ENCODE measurements at places on chromosomes 4 and X.
A peak's percentile ranks its signal among the peaks of the same experiment; 100 is the strongest.

- DNase-seq, result no peak
Observed at GRCh38 chr4:183182873-183183725, 84.0 kb downstream of the WWC2 start.

GRCh38 chr4:169114341-169114974 is 104.4 kb upstream of the CBR4 start:
- DNase-seq, result no peak

DNA sequence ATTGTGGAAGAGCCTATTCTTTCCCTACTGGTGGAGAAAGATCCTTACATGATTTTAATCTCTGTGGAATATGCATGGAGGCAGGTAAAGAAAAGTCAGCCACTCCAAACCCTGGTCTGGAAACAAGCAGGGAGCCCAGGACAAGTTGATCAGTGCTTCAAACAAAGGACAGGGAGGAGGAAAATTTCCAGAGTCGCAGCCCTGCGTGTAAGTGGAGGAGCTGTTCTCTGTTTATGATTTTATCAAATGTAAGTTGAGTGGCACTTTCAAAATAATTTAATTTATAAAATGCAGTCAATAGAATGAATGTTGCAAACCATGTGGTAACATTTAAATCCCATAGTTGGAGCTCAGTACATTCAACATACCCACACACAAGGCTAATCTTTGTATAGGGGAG is 57.0 kb downstream of the SLC34A2 start:
- no peak for DNase-seq

DNA sequence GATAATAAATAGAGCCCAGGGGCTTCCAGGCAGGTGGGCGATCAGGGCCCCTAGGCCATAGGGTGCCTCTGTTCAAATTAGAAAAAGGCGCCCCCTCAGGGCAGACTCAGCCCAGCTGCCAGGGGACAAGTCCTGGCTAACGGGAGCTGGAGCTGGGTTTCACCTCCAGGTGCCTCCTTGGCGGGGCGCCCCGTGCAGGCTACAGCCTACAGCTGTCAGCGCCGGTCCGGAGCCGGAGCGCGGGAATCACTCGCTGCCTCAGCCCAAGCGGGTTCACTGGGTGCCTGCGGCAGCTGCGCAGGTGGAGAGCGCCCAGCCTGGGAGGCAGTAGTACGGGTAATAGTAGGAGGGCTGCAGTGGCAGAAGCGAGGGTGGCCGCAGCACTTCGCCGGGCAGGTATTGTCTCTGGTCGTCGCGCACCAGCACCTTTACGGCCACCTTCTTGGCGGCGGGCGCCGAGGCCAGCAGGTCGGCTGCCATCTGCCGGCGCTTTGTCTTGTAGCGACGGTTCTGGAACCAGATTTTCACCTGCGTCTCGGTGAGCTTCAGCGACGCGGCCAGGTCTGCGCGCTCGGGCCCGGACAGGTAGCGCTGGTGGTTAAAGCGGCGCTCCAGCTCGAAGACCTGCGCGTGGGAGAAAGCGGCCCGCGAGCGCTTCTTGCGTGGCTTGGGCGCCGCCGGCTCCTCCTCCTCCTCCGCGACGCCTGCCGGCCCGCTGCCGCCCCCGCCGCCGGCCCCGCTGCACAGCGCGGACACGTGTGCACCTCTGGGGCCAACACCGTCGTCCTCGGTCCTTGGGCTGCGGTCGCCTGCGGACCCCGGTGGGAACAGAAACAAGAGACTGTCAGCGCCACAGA is 2.4 kb downstream of the NKX3-2 start:
- no peak for DNase-seq

DNA sequence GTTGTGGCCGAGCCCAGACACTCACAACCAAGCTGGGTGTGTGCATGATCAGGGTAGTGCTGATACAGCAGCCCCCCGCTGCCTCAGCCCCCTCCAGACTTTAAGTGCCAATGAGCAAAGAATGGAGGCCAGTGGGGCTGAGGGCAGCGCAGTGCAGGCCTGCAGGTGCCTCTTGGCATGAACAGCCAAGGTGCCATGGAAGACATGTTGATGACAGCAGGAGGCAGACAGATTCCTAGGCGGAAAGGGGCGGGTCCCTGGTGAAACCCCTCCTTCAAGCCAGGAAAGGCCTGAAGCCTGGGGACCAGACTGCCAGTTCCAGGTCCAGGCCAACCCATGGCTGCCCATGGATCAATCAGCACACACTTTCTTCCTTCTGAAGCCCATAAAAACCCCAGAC is 253.3 kb upstream of the ETNPPL start:
- DNase-seq, result no peak

- DNase-seq, result no peak
Observed at GRCh38 chr4:47855350-47855749, 17.5 kb upstream of the CORIN start.

DNA sequence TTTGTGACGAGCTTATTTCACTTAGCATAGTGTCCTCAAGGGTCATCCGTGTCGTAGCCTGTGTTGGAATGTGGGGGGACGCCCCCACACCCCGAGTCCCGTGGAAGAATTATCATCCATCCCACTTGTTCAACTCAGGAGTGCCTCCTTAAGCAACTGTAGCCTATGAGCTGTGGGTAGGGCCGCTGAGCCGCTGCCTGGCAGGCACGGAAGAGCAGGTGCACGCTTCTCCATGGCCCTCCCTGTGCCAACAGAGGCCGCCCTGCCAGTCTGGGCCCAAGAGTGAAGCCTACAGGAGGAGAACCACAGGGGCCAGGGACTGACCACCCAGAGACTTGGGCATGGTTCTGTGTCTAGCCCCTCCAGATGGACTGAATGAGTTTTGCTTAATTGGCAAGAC is 2.3 kb upstream of the RGS12 start:
- DNase-seq, result no peak

- no peak for DNase-seq
Observed at GRCh38 chrX:123450222-123450621, 266.1 kb downstream of the GRIA3 start.

GRCh38 chr4:139582044-139582443 is 26.0 kb upstream of the SETD7 start:
- no peak for DNase-seq

DNA sequence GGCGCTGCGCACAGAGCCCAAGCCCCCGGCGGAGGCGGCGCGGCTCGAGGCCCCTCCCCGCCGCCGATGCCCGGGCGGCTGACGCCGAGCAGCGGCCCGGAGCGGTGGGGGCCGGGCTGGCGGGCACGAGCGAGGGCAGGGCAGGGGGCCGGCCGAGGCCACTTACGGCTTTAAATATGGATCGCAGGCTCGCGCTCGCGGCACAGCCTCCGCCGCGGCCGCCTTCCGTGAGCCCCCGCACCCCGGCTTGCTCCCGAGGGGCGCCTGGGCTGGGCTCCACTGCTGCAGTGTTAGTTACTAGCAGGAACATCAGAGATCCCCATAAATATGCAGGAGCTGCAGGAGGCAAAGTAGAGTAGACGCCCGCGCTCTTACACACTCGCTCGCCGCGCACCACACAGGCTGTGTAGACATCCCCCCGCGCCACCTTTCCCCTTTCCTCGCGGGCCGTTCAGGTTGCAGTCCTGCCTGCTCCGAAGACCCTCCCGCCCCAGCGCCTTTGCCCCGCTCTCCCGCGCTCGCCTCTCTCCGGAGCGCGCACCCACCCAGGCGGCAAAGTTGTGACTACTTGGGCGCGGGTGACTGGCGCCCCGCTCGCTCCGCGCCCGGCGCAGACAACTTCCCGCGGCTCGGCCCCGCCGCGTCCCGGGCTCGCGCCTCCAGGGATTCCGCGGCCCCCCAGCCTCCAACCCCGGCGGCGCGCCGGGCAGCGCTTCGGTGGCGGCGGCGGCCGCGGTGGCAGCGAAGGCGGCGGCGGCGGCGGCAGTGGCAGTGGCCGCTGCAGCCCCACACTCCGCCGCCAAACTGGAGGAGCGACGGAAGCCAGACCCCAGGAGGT is 152.0 kb upstream of the SLC4A4 start:
- DNase-seq, result peak; percentile 29

- DNase-seq, result no peak
Observed at GRCh38 chr4:123812066-123812390, 415.4 kb downstream of the SPRY1 start.

- no peak for DNase-seq
Observed at GRCh38 chr4:19213388-19213787, 1038.3 kb upstream of the SLIT2 start.

DNA sequence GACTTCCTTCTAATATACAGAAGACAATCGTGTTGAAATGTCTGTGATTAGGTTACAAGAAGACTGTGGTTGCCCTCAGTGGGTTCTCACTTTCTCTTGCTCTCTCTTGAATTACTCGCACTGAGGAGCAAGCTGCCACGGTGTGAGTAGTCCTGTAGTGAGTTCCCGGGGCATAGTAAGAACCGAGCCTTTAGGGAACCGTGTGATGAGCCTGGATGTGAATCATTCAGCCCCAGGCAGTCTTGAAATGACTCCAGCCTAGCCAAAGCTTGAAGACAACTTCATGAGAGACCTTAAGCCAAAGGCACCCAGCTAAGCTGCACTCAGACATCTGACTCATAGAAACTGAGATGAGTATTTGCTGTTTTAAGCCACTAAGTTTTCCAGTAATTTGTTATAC is 292.7 kb downstream of the SPOCK3 start:
- no peak for DNase-seq

- no peak for DNase-seq
Observed at GRCh38 chrX:129310000-129310399, 213.3 kb downstream of the SMARCA1 start.

GRCh38 chrX:138954976-138955375 is 243.5 kb upstream of the FGF13 start:
- DNase-seq, result no peak

DNA sequence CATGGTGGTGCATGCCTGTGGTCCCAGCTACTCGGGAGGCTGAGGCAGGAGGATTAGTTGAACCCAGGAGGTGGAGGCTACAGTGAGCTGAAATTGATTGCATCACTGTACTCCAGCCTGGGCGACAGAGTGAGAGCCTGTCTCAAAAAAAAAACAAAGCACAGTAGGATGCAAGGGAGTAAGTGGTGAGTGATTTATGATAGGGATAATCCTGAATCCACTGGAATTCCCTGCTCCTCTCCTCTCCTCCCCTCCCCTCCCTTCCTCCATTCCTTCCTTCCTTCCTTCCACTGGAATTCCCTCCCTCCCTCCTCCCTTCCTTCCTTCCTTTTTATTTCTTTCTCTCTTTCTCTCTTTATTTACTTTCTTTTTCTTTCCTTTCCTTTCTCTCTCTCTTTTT is 40.9 kb upstream of the NKRF start:
- DNase-seq, result no peak

DNA sequence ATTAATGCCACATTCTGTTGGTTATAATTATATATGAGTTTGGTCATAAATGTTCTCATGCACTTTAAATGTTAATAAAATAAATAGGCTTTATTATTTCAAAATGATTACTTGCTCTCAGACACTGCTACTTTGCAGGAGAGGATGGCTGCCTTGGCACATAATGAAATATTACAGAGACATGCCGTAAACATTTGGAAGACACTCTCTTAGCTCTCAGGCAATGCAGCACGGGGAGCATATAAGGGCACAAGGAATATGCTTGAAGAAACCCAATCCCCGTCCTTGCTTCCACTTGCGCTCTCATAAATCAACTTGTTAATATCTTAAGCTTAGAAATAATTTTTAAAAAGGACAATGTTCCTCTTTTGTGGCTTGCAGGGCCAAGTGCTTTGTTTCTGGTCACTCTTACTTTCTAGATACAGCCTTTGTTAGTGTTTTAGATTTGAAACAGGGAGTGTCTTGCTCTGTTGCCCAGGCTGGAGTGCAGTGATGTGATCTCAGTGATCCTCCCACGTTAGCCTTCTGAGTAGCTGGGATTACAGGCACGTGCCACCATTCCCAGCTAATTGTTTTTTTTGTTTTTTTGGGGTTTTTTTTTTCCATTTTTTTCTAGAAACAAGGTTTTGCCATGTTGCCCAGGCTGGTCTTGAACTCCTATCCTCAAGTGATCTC is 445.0 kb downstream of the SPRY1 start:
- DNase-seq, result no peak

- no peak for DNase-seq
Observed at GRCh38 chrX:72057331-72057730, 74.4 kb downstream of the RTL5 start.

GRCh38 chr4:137957806-137958205 is 284.3 kb downstream of the SLC7A11 start:
- no peak for DNase-seq

DNA sequence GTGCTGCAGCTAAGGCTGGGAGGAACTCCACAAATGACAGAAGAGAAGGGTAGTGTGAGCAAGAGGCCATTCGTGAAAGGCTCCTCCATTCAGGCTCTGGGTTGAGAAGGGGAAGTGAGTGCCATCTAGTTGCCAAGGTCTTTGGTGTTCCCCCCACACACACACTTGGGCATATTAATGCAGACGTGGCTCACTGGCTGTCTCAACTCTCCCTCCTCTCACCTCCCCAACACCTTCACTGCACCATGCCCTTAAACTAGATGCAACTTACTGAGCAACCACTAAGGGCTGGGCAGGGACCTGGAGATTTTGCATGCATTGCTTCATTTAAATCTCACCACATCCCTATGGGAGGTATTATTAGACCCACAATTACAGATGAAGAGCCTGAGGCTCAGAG is 8.7 kb downstream of the CLRN2 start:
- DNase-seq, result no peak

DNA sequence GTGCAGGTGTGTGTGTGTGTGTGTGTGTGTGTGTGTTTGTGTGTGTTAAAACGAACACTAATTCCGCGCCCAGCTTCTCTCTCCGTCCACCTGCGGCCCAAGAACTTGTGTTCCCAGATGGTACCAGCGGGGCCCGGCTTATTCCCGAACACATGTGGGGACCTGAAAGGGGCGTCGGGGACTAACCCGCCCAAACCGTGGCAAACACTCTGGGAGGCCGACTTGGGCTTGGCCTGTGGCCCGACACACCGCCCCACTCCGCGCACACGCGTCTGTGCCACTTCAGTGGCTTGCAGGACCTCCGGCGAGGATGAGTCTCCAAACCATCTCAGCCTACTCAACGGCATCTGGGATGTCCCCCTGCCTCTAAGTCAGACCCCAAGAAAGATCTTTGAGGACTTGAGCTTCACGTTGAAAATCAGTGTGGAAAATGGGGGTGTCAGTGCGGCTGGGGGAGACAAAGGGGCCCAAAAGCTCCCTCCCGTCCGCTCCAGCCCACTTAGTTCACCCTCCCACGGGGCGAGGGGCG is 790 bp upstream of the HHIP start:
- DNase-seq, result peak; percentile 5

- DNase-seq, result no peak
Observed at GRCh38 chr4:105509714-105510113, 35.9 kb upstream of the PPA2 start.

DNA sequence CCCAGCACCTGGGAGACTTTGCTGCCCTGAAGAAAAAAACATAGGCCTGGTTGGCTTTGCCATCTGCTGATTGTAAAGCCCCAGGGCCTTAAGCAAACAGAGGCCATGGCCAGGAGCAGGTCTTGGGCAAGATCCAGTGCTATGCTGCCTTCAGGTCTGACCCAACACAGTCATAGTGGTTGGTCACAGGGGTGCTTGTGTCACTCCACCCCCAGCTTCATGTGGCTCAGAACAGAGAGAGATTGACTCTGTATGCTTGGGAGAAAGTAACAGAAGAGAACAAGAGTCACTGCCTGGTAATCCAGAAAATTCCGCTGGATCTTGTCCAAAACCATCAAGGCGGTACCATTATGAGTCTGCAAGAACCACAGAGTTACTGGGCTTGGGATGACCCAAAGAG is 24.4 kb upstream of the SMARCA5 start:
- DNase-seq, result no peak
